Progenitor cell of endocrine pancreas (in vitro differentiated cells): ENCODE measurements at places on chromosomes 2 and 18.

- no peak for DNase-seq
These were observed 864 bp upstream of the XPO1 start for GRCh38 chr2:61538920-61539520.

DNA sequence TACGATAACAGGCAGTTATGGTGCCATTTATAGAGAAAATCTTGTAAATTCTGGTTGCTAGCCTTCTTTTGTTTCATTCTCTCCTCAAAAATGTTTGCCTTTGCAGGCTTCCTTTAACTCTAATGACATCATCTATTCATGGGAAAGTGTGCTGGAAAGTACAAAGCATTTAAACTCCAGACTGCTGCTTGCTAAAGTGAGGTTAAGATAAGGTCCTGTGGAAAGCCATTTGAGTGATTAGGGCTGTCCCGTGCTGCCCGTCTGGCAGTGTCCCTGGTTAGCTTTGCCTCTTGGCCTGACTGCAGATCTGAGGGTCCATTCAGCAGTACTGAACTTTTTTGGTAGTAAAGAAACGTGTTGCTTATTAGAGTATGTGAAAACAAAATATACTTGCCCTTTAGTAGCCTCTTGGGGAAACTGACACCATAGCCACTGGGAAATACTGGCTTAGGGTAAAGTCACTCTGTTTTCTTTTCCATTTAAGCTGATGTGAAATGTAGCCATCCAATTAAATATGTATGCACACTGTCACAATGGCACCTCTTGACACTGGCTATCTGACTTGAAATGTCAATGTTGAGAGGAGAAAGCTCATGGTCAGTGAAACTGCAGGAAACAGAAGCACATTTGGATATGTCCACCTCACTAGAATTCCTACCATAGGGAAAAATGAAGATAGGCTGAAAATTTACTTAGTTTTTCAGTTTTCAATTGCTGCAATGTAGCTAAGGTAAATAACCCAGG lies 321.5 kb downstream of the SLC8A1 start:
- DNase-seq: no peak

GRCh38 chr18:58970943-58971790 lies 106.5 kb downstream of the ZNF532 start:
- DNase-seq: no peak

DNA sequence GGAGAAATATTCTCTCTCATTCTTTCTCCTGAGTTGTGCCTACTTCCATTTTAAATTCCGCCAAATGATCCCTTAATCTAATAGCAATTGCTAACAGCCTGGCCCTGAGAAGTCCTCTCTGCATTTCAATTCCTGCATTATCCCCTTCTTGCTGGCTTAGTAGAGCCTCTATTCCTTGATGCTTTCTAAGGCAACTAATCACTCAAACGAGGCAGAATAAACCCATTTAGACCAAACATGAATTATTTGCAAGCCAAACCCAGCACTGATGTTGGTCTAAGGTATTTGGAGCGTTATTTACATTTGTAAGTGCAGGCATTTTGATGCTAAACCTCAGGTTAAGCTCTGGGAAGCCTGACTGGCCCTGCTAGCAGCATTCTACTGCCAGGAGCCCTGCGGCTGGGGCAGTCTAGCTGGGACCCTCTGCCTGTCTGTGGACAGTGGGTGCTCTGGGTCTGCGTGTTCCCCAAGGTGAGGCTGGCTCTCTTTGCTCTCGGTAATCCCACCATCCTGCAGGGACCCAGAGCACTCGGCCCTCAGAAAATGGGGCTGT lies 173.1 kb upstream of the HS6ST1 start:
- DNase-seq: no peak

DNA sequence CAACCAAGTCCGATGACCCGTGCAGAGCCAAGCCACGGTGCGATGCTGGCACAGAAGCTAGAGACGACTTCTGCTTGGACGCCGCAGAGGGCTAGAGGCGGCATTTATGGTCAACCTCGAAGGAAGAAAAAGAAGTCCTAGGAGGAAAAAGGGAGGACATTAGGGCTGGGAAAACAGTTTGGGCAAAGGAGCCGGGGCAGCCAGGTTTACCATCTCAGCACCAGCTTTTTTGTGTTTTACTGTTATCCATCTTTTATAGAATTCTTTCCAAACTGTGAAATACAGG lies 643 bp upstream of the DTNB start:
- no peak for DNase-seq

DNA sequence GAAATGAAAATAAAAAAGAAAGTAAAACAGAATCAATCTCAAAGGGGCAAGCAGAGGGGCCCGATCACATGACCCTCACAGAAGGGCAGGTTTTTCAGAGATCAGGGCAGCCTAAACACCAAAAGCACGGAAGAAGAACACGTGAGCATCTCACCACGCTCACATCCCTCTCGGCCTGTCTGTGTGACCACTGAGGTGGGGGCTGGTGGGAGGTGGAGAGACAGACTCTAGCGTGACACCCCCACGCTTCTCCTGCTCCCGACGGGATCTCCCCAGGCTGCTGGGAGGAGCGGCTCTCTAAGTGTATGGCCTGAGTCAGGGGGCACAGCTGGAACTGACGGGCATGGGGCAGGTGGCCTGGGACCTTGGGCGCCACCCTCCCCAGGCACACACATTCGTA lies 23.5 kb upstream of the MTERF4 start:
- DNase-seq: no peak

GRCh38 chr2:50042771-50043170 lies 888.5 kb upstream of the FSHR start:
- DNase-seq: no peak

DNA sequence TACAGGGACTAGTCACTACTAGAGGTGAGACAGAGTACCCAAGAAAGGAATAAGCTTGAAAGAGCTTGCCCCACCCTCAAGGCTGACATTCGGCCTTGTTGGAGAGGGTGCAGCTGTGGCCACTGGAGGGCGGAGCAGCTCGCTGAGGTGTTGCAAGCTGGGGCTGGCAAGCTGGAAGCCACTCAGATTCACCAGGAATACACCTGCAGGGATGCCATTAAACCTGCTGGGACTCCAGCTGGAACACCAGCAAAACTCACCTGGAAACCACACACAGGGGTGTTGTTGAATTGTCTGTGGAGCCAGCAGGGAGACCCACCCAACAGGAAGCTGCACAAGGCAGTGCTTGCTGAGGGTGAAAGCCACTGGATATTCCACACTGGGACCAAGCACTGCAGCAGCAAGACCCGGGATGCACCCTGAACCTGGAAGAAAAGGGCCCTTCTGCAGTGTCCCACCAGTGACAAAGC lies 26.1 kb downstream of the KCTD18 start:
- peak; percentile 32 for DNase-seq
